ENCODE measurements at places on chromosomes 7 and 10.

GRCh38 chr7:63899691-63900393 is 98.8 kb upstream of the ZNF722 start:
- no peak for DNase-seq

GRCh38 chr10:70662362-70663220 is 9.7 kb upstream of the ADAMTS14 start:
- peak; percentile 83 for DNase-seq

- no peak for DNase-seq
These were observed 4.4 kb downstream of the GATAD1 start for GRCh38 chr7:92451645-92452044.

DNA sequence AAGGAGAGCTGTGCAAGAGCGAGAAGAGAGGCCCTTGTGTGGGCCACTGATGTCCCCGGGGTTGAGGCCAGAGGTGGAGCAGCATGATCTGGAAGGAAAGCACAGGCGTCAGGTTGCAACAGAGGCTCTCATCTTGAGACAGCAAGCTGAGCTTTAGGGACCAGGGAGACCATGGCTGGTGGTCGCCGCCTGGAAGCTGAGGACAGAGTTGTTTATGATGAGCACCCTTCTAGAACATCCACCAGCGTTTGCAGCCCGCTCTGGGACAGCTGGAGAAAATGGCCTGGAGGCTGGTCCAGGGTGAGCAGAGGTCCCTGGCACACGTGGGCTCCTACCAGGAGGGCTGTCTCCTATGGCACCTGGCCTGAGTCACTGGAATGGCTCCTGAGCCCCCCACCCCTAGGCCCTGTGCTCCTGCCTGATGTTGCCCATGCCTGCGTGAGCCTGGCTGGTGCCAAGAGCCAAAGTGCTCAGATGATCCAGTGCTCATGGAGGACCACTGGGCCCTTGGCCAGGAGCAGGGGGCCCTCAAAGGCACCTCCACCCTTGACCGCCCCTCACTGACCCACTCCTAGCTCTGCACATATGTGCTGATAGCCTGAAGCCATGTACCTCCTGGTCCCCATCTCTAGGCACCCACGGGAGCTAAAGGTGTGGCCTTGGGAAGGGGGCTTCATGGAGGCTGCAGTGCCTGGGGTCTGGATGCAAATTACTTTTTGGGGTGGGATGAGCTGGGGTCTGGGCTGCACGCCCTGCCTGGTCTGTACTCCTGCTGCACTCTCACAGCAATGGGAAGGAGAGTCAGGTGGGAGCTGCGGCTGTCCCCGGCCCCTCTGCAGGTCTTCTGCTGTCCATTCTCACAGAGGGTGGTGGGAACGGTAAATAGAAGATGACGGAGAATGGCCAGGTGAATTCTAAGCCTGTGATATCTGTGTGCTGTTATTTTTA is 40.1 kb upstream of the RET start:
- no peak for DNase-seq

DNA sequence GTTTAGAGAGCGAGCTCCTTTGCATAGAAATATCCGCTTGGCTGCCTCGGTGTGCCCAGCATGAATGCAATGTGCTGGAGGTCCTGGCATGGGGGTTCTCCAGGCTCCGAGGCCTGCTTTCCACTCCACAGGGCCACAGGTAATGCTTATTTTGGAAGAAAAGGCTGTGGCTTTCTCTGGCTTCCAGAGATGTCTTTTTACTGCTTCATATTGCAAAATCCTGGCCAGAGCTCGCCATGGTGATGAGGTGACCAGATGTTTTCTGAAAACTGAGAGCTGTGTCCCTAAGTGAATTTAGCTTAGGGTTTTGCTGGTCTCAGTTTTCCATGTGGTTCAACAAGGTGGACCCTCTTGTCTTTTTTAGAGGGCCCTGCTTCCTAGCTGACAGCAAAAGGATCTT is 65.2 kb downstream of the BMPER start:
- DNase-seq: peak; percentile 42

DNA sequence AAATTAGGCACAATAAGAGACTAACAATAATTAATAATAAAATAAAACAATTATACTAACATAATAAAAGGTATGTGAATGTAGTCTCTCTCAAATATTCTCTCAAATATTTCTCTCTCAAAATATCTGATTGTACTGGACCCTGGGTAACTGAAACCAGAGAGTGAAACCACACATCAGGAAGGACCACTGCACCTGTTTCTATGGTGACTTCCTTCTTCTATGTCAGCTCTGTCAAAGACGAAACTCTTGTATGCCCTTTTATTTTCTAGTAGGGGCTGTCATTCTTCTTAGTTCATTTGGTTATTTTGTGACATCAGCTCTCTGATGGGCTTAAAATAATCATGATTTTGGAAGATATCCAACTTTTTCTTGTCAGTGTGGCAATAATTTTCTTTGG is 428.0 kb upstream of the TPK1 start:
- no peak for DNase-seq

DNA sequence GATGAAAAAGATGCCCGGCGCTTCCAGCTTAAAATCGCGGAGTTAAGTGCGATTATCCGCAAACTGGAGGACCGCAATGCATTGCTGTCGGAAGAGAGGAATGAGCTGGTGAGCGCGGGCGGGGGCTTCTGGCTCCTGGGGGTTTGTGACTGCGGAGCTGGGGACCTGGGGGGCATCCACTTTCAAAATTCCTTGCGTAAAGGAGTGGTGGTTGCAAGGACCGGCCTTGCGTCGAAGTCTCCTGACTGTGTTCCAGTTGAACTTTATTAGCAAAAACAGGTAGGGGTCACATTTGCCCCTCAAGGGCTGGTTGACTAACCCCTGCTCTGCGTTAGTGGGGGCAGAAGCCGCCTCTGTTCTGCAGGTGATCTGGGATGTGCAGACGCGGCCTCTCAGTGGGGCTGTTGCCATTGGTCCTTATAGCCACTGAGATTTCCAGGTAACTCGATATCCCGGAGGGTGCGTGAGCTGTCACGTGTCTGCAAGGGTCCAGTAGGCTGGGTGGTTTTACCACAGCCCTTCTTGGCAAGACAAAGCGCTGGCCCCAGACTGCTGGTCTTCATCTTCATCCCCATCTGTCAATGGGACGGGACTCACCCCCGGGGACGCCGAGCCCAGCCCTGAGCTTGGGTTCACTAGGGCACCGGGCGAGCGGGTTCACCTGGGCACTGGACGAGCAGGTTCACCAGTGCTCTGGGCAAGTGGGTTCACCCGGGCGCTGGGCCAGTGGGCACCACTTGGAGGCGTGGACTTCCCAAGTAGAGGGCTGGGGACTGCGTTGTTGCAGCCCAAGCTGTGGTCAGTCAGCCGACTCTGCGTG is 51.5 kb upstream of the DPYSL4 start:
- DNase-seq: no peak

GRCh38 chr7:95579318-95579717 is 17.0 kb downstream of the PDK4 start:
- no peak for DNase-seq

GRCh38 chr10:22699976-22700375 is 14.4 kb downstream of the PIP4K2A start:
- no peak for DNase-seq

GRCh38 chr10:123958241-123958640 is 66.6 kb upstream of the CPXM2 start:
- DNase-seq: no peak

DNA sequence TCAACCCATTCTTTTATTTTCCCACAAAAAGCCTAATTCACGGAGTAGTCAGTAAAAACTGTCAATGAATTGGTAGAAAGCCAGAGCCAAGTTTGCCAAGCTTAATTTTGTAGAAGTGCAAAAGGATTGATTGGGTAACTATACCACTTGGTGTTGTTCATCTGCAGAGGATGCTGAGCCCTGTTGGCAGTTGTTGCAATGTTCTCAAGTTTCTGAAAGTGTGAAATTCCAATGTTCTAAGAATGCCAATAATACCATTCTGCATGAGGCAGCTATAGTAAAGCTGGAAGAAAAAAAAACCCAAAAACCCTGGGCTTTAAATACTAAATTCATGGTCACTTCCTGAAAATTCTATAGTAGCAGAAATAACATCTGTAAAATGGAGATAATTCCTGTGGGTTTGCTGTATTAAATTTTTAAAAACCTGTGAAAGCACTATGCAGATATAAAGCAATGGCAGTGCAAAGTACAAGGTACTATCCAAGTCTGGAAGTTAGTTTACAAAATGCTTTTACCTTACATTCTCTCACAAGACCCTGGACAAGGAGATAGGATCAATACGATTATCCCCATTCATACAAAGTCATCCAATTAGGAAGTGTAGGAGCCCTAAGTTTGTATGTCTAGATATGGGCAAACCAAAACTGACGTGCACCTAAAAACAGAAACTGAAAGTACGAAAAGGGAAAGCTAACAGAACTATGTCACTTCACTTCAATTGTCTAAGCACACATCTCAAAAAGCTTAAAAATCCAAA is 6.0 kb upstream of the PON1 start:
- DNase-seq: peak; percentile 14

GRCh38 chr7:69708857-69709256 is 110.6 kb downstream of the AUTS2 start:
- DNase-seq: no peak

DNA sequence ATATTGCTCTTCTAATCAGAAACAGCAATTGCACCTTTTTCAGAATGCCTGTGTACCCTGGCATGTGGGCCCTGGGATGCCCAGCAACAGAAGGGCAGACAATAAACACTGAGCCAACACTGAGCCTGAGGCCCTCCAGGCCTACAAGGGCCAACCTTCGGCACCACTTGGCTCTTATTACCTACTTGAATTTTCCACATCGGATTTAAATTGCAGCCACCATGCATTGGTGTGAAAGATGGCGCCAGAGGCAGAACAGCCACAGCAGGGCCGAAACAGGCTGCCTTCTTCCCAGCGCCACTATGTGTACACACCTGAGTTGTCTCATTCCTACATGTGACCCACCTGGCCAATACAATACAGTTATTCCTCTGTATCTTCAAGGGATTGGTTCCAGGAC is 51.4 kb upstream of the EZH2 start:
- DNase-seq: no peak

GRCh38 chr10:17443707-17444387 is 10.5 kb downstream of the ST8SIA6 start:
- no peak for DNase-seq

GRCh38 chr10:72267819-72268399 is 5.8 kb upstream of the DDIT4 start:
- no peak for DNase-seq

GRCh38 chr10:103592186-103593021 is 98.9 kb downstream of the NEURL1 start:
- peak; percentile 33 for DNase-seq

DNA sequence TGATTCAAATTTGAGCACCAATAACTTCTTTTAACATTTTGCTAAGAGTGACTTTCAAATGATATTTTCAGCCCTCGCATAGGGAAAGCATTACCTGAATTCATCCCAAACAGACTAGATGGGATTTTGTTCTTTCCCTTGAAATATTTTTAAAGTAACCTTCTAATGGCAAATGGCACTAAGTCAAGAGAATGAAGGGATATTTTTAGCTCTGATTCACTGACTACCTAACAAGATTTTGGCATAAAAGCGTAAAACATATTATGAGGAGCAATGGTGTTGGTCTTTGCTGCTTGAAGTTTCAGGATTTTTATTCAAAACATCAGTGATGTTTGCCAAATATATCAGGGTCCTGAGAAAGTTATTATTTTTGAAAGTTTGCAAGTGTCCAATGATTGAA is 290.3 kb downstream of the CDK14 start:
- no peak for DNase-seq

GRCh38 chr10:53135213-53135896 is 362.8 kb upstream of the MBL2 start:
- DNase-seq: no peak

DNA sequence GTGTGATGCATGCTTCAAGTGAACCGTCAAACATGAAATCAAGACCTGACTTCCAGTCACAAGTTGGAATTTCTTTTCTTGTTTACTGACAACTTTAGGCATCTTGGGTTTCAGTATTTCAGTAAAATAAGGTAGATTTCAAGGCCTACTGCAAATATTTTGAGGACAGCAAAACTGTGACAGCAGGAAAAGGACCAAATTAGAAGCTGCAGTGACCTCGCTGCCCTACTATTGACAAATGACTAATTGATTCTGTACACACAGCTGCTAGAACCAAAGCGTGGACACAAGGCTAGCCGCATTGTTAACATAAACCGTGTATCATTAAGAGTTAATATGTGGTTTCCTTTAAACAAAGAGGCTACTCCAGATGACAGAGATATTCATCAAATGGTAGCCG is 105.7 kb upstream of the SEC61G start:
- no peak for DNase-seq

GRCh38 chr7:131016230-131016629 is 282.2 kb upstream of the KLF14 start:
- DNase-seq: no peak

GRCh38 chr10:91354166-91355075 is 55.7 kb upstream of the HECTD2 start:
- no peak for DNase-seq

GRCh38 chr7:2707481-2707880 is 19.5 kb downstream of the AMZ1 start:
- DNase-seq: no peak

- DNase-seq: peak; percentile 25
These were observed 65.2 kb upstream of the OGDHL start for GRCh38 chr10:49827297-49827696.

DNA sequence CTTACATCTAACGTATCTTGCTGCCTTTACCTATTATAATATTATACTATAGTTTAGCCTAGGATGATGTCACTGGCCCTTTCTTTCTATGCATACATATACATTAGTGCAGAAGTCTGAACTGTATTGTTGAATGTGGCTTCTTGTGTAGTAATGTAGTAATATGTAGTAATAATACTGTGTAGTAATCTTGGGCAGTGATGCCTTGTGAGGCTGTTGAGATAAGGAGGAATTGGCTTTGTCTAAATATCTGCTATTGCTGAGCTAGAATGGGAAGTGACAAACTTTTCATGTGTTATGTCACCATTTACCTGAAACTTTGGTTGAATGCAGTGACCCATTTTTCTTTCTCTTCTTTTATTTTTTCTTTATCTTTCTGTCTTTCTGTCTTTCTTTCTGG is 11.0 kb downstream of the GLCCI1 start:
- no peak for DNase-seq

GRCh38 chr10:13787015-13787421 is 200.3 kb downstream of the PRPF18 start:
- no peak for DNase-seq
